ENCODE measurements at places on chromosomes 2 and 18.

GRCh38 chr2:234793212-234793785, 158.5 kb upstream of the SH3BP4 start:
- no peak for DNase-seq

DNA sequence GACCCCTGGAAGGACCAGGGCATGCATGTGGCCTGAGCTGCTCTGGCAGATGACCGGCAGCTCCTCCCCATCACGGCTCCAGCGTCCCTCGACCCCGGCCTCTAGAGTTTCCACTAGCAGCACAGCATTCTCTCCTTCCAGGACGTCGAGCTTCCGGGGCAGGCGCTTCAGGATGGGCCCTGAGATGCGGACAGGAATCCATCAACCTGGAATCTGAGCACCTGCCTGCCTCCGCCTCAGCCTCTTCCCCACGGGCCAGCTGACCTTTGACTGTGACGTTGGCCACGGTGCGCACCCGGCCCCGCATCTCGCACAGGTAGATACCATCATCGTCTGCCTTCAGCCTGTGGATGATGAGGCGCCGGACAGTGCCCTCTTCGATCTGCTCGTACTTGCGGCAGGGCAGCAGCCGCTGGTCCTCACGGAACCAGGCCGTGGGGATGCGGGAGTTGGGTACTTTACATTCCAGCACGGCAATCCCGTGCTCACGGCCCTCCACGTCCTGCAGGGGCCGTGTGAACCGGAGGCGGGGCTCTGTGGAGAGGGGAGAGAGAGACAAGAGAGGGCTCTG, 3.5 kb downstream of the OBSL1 start:
- no peak for DNase-seq

GRCh38 chr2:73085691-73086090, 14.2 kb upstream of the SFXN5 start:
- no peak for DNase-seq

- DNase-seq = no peak
Observed at GRCh38 chr2:69989441-69990105, 28.1 kb upstream of the ASPRV1 start.

- no peak for DNase-seq
Observed at GRCh38 chr2:158270536-158270935, 168.9 kb downstream of the UPP2 start.

GRCh38 chr2:96695602-96696001, 44.3 kb downstream of the LMAN2L start:
- DNase-seq = no peak

DNA sequence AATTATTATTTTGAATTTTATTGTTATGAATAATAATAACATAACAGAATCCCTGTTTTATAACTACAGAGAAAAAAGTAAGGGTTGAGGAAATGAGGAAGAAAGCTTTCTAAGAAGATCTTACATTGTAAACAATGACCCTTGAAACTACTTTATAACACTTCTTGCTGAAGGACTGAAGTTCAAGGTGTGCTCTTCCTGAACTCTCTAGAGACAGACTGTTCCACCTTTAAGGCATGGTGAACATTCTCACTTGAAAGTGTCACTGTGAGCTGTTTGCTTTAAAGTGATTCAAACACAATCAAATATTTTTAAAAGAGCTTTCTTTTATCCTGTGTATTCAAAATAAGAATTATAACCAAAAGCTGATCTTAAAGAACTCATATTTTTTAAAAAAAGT, 131.5 kb downstream of the DNAH7 start:
- DNase-seq = no peak

- DNase-seq = no peak
Observed at GRCh38 chr2:60840880-60841279, 40.5 kb upstream of the REL start.

- DNase-seq = no peak
Observed at GRCh38 chr18:3500016-3500415, 50.0 kb downstream of the TGIF1 start.

GRCh38 chr18:57276829-57277228, 75.5 kb upstream of the ST8SIA3 start:
- no peak for DNase-seq
